Eye (tissue), 1 donor: ENCODE measurements at places on chromosomes 2 and 18.

DNA sequence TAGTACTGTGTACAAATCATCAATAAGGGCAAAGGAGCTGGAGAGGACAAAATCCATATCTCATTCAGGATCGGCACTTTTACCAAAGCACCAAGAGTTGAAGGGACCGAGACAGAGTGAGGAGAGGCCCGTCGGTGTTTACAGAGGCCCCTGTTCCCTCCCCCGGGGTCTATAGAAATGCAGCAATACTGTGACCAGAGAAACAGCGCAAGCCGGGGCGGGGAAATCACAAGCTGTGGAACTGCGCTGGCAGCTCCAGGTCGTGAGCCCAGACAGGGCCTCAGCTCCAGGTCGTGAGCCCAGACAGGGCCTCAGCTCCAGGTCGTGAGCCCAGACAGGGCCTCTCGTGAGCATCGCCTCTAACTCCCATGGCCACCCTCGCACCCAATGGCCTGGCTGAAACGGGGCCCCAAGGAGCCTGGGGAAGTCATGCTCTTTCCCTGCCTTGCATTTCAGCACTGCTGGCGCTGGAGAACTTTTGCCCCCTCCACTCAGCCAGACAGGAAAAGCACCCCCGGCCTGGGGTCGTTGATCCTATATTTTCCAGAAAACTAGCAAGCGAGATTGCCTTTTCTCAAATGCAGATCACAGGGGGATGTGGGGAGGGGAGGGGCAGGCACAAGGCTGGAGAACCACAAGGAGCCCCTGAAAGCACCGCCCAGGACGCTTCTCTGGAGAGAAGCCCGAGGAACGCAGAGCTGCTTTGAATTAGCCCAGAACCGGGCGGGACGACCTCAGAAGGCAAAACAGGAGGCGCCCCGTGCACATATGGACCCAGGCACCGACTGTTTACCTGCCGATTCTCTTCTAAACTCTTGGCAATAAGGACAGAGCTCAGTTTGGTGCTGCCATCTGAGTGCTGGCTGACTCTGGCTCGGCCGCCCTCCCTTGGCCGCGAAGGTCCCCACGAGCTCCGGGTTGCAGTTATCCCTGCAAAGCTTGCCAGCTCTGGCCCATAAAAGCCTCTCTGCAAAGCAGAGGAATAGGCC lies 223.7 kb downstream of the ACKR3 start:
- peak; percentile 59 for DNase-seq

DNA sequence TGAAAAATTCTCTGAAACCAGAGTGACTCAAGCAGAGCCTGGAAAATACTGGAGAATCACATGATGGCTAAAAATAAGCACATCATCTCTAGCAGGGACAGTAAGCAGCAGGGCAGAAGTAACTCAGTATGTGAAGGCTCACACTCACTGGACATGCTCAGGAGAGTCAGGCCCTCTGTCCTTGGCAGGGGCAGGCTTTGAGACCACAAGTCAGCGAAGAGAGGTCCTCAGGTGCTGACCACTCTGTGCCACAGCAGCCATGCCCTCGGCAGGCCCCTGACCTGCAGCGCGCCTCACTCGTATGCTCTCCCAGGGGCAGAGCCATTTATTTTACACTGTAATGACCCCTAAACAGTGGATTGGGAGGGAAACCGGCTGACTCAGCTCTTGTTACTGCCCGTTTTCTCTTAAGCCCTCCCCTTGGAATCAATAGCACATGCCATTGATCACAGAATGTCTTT lies 76.8 kb downstream of the MAPRE2 start:
- DNase-seq: peak; percentile 60

GRCh38 chr2:15069149-15069548 lies 436.6 kb downstream of the LRATD1 start:
- no peak for DNase-seq

DNA sequence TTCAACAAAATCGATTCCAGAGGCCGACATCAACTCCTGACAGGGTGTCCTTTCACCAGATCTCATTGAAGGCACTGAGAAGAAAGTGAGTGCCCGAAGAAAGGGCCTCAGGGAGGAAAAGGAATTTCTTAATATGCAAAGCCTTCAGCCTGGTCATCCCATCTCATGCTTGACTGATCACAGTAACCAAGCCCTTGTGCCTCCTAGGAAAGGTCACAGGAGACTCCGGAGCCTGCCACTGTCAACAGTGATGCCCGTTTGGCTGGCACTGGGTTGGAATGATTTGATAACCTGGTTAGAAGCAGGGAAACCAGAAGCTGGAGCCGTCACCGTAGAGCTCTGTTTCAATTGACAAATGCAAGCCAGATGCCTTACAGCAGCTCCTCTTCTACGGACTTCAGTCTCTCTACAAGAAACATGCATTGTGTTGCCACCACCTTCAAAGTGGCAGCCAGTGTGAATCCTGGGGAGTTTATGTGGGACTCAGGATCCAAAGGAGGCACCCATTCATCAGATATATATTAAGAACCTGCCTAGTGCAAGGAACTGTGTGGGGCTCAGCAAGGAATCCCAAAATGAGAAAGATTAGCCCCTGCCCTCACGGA lies 24.6 kb downstream of the COX7A2L start:
- DNase-seq: peak; percentile 80
